Keratinocyte (primary cell): ENCODE measurements at places on chromosomes 1 and 21. TPM values are rescaled to one million over a fixed set of nuclear protein-coding genes. Genes with fewer than 3 reads are reported as not detected.

DNA sequence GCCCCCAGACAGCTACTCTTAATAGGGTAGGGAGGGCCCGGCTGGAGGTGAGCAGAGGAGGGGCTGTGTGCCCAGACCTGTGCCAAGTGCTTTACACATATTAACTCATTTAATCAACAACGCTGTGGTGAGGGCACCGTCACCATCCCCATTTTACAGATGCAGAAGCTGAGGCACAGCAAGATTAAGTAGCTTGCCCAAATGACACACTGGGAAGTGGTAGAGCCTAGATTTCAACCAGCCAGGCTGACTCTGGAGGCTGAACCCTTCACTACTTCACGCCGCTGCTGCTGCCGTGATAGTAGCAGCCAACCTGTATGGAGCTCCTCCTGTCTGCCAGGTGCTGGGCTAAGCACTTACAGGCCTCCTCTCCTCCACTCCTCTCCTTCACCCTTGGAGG lies 127.2 kb downstream of the PTPRU start:
- H3K27me3 ChIP-seq: no peaks in the 10 kb centered on the region
- no peak for DNase-seq

DNA sequence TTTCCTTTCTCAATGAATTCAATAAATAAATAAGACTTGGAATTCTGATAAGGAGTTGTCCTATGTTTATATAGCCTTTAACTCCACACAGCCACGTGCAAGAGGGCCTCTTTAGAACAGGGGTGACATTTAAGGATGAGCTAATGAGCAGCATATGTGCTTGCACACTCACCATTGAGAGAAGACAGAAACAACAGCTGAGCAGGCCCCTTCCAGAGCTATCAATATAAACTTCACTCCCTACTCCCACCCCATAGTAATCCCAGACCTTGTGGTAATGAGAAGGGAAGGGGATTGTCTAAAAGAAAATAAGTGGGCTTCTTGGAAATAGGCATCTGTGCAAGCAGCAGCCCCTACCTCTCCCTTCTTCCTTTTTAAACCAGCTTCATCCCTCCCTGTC lies 176.0 kb downstream of the SEC16B start:
- DNase-seq: no peak
- no peaks in the 10 kb centered on the region for H3K36me3 ChIP-seq
- no peak overlapping the region for H3K4me3 ChIP-seq
- H3K4me1 ChIP-seq: no peaks in the 10 kb centered on the region
- H3K27ac ChIP-seq: no peak overlapping the region
- H3K27me3 ChIP-seq: peaks cover 6% of the 10 kb centered on the region

The CGN gene
- polyA plus RNA-seq: 2.0 to 4.1 TPM (median 2.9 TPM) in 3 replicates

The NEGR1 gene
- 0.30 to 1.6 TPM (median 1.6 TPM) in 3 replicates for polyA plus RNA-seq

The RGS8 gene
- not detected in 3 replicates for polyA plus RNA-seq
